ENCODE measurements at places on chromosomes 1 and 21. TPM values are rescaled to one million over a fixed set of nuclear protein-coding genes. Genes with fewer than 3 reads are reported as not detected.

MMP23B gene
- 0.92 TPM for total RNA-seq

TFF1 gene
- 31.5 TPM for total RNA-seq

PLA2G2D gene
- not detected for total RNA-seq

PRR9 gene
- total RNA-seq, result not detected

POU3F1 gene
- 0.04 TPM for total RNA-seq

LCE2C gene
- not detected for total RNA-seq

Measured in A549 treated with DMSO at 1 μM for 4 hours (cell line).